ENCODE measurements at places on chromosomes 11 and 22.
A peak's percentile ranks its signal among the peaks of the same experiment; 100 is the strongest.

GRCh38 chr11:15006139-15006759 lies 34.1 kb upstream of the CALCA start:
- peak; percentile 78 for DNase-seq

GRCh38 chr11:92828556-92828955 lies 140.9 kb upstream of the MTNR1B start:
- DNase-seq: peak; percentile 51

GRCh38 chr11:86418917-86419316 lies 44.2 kb downstream of the CCDC81 start:
- DNase-seq: peak; percentile 36

DNA sequence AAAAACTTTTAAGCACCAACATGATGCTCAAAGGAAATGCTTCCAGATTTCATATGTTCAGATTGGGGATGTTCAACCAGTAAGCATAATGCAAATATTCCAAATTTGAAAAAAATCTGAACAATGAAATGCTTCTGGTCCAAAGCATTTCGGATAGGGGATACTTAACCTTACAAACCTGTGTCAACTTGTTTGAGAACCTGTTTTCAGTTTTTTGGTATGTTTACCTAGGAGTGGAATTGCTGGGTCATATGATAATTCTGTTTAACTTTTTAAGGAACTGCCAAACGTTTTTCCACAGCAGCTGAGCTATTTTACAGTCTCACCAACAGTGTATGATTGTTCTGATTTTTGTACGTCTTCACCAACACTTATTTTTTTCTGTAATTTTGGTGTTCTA lies 23.7 kb downstream of the FAR1 start:
- no peak for DNase-seq

GRCh38 chr22:26367402-26368245 lies 61.4 kb upstream of the ASPHD2 start:
- peak; percentile 70 for DNase-seq

DNA sequence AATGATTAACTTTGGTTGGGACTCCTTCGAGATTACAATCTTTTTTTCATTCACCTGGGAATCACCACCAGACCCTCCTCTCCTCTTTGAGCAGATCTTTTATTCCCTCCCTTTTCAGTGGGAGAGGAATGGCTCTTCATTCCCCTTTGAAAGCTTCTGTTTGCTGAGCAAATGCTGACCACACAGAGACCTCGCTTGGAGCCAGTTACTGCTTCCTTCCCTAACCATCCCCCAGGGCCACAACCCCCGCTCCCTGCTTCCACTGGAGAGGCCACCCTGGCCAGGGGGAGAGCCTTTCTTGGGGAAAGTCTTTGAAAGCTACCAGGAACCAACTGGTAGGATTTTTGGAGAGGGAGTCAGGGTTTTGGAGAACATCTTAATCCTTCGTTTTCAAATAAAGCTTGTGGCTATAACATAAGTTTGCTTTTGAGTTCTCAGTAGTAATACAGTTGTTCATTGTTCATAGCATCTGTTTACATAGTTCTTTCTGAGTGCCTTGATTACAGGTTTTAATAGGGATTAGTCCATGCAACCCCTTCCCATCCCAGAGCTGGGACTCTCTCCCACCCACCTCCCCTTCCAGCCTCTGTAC lies 138.4 kb downstream of the DBX1 start:
- DNase-seq: no peak

GRCh38 chr22:25202290-25202921 lies 2.7 kb downstream of the CRYBB3 start:
- peak; percentile 78 for DNase-seq

DNA sequence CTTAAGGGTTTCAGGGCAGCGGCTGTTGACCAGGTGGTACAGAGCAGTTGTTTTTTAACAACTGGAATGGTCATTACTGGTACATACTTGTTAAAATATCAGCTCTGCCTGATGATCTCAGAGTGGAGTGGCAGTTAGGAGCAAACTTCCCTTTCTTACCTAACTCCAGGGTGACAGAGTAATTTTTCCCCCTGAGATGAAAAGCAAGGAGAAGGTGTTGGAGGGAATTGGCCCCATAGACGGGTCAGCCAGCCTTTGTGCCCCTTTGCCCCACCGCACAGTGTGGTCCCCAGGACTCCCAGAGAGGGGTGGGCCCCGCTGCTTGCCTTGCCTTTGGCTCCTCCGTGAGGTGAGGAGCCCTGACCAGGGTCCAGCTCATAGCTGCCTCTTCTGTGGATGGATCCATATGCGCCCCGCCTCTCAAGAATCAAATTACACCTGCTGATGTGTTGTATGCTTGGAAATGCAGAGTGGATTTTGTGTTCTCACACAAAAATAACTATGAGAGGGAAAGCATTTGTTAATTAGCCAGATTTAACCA lies 27.0 kb upstream of the SORL1-AS1 start:
- no peak for DNase-seq

DNA sequence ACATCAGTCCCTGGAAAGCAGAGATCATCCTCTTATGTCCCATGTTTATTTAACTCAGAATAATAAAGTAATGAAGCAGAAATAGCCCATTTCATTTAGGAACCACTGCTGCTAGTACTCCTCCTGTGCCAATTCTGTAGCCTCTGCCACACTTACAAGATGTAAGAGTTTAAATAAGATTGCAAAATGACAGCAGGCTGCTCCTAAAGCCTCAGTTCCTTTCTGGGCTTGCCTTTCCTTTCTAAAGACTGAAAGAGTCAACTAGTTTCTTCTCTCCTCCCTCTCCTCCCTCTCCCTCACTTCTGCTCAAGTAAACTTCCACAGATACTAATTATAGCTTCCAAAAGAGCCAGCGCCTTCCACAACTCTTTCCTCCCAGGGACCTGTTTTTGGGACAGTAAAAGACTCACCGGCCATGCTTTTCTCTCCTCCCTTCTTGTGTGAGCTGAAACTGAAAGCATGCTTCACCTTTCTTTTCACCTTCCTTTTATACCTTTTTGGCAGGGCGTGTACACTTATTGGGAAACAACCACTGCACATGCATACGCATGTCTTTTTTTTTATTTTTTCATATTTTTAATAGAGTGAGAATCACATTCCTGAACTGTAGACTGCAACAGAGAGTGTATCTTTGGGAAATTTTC lies 26.1 kb upstream of the CARD16 start:
- no peak for DNase-seq

GRCh38 chr11:3879216-3879966 lies 23.9 kb downstream of the STIM1 start:
- no peak for DNase-seq

- DNase-seq: no peak
These were observed 4.1 kb upstream of the SLC37A4 start for GRCh38 chr11:119034813-119035212.

GRCh38 chr11:116730601-116731000 lies 42.2 kb downstream of the BUD13 start:
- no peak for DNase-seq

DNA sequence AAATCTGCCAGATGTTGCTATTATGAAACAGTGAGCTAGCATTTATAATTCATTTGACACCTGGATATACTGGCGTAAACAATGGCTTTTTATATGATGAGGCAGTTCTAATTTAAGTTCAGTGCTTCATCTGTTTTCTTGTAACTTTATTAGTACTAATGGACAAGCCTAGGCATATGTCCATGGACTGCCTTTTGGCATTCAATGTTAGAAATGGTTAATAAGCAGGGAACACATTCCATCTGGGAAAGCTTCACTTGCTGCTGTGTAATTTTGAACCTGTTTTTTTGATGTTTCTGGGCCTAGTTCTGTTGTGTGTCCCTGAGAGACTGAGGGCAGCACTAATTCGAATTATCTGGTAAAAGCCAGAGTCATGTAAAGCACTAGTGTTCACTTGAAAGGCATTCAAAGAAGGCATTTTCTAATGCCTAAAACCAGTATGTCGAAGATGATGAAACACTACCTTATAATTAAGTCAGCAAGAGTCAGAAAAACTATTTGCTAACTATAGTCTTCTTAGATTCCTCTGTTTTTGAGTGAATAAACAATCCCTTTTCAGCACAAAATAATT lies 138.5 kb downstream of the SWAP70 start:
- peak; percentile 84 for DNase-seq

DNA sequence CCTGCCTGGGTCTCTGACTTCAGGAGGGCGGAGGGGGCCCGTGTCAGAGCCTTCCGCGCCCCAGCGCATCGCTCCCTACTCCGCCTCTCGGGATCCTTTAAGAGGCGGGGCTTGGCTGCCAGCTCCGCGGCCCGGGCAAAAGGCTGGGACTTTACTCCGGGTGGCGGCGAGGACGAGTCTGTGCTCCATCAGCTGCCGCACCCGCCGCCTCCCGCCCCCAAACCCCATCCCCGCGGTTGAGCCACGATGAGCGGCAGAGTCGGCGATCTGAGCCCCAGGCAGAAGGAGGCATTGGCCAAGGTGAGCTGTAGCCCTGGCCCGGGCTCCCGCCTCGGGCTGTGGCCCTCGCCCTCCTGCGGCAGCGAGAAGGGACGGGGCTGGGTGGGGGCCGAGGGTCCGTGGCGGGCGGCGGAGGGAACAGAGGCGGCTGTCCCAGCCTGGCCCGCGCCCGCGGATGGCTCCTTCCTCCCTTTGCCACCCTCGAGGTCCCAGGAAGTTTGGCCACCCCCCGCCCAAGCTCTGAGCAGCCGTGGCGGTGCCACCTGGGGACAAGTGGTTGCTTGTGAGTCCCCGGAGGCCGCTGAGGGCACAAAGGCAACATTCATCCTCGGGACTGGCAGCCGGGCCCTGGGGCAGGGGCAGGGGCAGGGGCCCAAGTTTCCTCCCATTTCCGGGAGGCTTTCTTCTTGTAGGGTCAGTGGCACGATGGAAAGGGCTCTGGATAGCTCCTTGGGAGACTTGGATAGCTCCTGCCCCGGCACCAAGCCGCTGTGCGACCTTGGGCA lies at the start of gene SEC14L2:
Gene SEC14L2 (plus strand): TSS at position 148 of the 785 bp plus-strand sequence. CDS start 99 bp downstream, at position 247.
- peak; percentile 45 for DNase-seq

DNA sequence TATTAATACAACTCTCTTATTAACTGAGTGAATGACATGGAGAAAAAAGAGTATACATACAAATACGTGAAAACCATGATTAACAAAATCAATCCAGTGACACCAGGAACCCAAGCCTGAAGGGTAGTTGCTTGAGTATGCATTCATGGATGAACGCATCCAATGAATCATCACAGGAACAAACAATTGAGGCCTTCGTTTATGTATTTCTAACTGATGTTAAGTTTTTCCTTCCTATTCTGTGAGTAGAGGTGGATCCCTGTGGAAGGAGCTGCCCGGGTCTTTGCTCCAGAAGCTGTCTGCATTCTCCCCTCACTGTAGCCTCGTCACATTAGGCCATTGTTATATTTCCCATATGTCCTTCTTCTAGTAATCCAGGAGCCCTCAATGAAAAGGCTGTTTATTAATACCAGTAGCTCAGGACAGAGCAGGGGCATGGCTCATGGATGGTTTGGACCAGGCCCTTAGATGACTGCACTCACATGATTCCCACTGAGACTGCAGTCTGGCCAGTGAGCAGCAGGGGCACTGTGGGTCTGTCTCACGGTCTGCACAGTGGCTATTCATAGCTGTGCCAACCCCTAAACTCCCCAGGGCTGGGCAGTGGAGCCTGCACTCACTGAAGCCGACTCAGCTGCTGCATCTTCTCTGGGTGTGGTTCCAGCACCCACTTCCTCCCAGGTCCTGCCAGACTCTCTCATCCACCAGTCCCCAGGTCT lies 128.1 kb upstream of the TOP3B start:
- peak; percentile 71 for DNase-seq

- peak; percentile 92 for DNase-seq
These were observed 57.0 kb downstream of the MYH9 start for GRCh38 chr22:36330655-36331305.

DNA sequence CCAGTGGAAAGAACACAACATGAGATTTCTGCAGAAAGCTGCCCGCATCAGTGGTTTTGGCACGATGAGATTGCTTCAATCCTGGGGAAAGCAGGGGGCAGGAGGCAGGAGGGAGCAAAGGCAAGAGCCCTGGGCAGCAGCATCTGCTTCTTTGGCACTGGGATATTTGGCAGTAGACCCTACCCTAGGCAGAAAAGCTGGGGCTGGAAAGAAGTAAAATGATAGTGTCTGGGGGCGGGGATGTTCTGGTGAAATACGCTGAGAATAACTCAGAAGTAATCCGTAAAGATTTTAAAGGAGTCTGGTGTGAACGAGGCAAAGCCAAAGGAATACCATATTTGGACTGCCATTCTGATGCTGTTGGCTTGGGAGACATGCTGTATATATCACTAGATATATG lies 62.0 kb downstream of the FAM76B start:
- no peak for DNase-seq

- no peak for DNase-seq
These were observed 546.2 kb downstream of the NTM start for GRCh38 chr11:131916638-131917037.

- peak; percentile 67 for DNase-seq
These were observed 38.6 kb upstream of the BMAL1 start for GRCh38 chr11:13238879-13239514.

GRCh38 chr11:100774859-100775258 lies 87.8 kb downstream of the ARHGAP42 start:
- no peak for DNase-seq

- no peak for DNase-seq
These were observed 1.4 kb downstream of the SLC5A1 start for GRCh38 chr22:32044477-32044876.

GRCh38 chr11:93604008-93604660 lies 57.3 kb upstream of the CEP295 start:
- no peak for DNase-seq

- DNase-seq: no peak
These were observed 262.3 kb upstream of the MTNR1B start for GRCh38 chr11:92707173-92707619.

GRCh38 chr11:117199053-117199915 lies at the start of gene TAGLN:
Gene TAGLN, plus strand, starts transcription at chr11:117199370. Its CDS starts 3,644 bp downstream, at chr11:117203014.
- peak; percentile 99 for DNase-seq

GRCh38 chr11:1138097-1138496 lies 19.7 kb upstream of the MUC5AC start:
- no peak for DNase-seq

GRCh38 chr11:3016861-3017260 lies 24.7 kb upstream of the NAP1L4 start:
- no peak for DNase-seq

- peak; percentile 69 for DNase-seq
These were observed 23.2 kb downstream of the TAF1D start for GRCh38 chr11:93718057-93718563.

GRCh38 chr11:26198532-26199096 lies 133.3 kb upstream of the ANO3 start:
- no peak for DNase-seq

DNA sequence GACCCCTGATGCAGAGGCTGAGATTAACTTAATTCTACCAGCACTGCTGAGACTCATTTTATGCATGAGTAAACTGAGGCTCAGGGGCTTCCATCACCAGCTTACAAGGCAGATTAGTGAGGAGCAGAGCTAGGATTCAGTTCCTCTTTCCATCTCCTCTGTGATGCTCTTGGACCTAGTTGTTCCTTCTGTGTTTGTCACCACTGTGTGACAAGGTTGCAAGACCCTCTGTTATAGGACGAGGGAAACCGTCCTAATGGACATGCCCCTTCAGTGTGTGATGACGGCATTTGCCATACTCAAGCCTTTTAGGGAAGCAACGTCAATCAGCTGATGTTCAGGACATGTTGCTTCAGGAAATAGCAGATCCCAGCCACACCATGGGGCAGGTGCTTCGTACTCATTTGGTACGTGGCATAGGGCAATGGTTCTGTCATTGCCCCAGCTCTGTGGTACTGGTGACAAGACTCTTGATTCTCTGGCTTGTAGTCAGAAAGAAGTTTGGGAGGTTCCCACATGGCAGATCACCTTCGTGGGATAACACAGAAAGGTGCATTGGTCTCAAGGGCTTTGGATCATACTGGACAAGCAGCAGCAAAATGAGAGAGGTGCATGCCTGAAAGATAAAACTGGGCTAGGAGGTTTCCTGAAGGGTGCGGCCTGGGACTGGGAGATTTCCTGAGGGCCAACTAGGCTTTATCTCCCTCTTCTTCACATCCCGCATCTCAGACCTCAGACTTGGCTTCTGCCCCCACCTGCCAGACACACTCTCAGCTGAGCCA lies 23.9 kb upstream of the CD44 start:
- DNase-seq: no peak

Measured in mesendoderm (in vitro differentiated cells).